ENCODE measurements at places on chromosomes 7 and 10. TPM values are rescaled to one million over a fixed set of nuclear protein-coding genes. Genes with fewer than 3 reads are reported as not detected.

The GNA12 gene
- 41.1 TPM for total RNA-seq

The INA gene
- total RNA-seq = 0.16 TPM

The BMPER gene
- 0.60 TPM for total RNA-seq

The CABCOCO1 gene
- 2.3 TPM for total RNA-seq

The ZNF138 gene
- 9.9 TPM for total RNA-seq

The SCD gene
- 8.7 TPM for total RNA-seq

The HDAC9 gene
- total RNA-seq = 22.1 TPM

The ELFN1 gene
- total RNA-seq = 3.8 TPM

The FZD8 gene
- total RNA-seq = 18.8 TPM

The CYP2C18 gene
- 2.2 TPM for total RNA-seq

The LBX1 gene
- not detected for total RNA-seq
